HCT116 (cell line): ENCODE measurements at places on chromosomes 13 and 19. TPM values are rescaled to one million over a fixed set of nuclear protein-coding genes. Genes with fewer than 3 reads are reported as not detected.
A peak's percentile ranks its signal among the peaks of the same experiment; 100 is the strongest.

DNA sequence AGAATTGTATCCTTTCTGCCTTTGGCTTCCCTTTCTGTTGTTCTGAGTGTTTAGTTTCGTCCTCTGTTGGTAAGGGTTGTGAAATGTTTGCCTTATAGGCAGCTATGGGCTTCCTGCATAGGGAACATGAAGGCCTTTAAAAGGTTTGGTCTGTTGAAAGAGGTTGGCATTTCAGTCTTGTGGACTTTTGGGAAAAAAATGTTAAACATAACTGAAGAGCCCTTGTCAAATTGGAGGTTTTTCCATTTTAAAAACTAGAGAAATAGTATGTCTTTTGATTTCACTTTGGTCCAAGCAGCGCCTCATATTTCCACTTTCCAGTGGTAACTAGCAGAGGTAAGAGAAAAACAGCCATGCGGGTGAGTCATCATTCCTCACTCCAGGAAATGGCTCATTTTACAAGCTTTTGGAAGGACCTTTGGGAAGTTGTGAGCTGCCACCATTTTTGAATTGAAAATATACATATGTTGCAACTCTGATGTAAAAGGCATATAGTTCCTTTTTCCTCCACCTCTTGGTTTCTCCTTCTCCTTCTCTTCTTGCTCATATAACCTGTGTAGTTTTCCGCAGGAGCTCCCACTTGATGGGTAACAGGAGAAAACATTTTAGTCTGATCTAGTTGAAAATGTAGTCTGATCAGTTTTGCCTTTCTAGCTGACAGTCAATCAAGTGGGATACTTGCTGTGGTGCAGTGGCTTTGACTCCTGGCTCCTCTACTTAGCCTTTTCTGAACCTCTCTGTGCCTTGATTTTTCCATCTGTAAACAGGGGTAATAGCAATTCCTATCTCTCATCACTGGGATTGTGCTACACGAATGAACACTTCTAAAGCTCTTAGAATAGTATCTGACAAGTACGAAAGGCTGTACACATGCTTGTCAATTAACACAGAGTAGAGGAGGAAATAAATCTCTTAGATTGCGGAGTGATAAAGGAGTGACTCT lies 23.0 kb downstream of the GPC6 start:
- H3K4me3 ChIP-seq: no peak overlapping the region
- no peaks in the 10 kb centered on the region for H3K4me1 ChIP-seq
- H3K27ac ChIP-seq: no peak overlapping the region
- DNase-seq: no peak

DNA sequence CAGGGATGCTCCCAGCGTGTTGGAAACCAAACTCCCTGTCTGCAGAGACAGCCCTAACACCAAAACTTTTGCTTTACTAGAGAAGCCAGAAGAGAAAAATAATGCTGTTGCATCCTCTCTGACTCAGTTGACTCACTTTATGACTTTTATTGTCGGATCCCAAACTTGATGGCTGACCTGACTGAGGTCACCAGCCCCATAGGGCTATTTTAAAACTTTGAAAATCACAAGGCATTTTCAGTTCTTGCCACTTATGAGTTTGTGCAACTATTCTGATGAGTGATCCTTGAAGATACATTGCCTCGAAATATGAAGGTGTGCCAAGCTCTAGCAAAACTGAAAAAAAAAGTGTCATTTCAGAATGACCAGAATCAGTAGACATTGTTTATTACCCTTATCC lies 320.2 kb downstream of the DLEU7 start:
- no peak overlapping the region for H3K27ac ChIP-seq
- H3K27me3 ChIP-seq: no peaks in the 10 kb centered on the region
- DNase-seq: no peak
- no peaks in the 10 kb centered on the region for H3K36me3 ChIP-seq
- H3K4me3 ChIP-seq: no peak overlapping the region

DNA sequence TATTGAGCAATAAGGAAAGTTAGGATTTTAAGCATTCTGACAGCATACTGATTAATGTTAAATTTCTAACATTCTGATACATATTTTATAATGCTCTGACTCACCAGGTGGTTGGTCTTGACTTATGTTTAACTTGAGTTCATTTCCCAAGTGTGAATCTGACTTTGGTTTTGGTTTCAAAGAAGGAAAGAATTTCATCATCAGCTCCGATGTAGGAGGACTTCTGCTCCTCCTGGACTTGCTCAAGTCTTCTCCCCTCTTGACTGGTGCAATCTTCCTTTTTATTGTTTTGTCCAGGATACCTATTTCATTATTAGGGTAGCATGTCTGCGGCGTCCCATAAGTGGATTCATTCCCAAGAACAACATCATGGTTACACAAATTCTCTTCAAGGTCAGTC lies 141.3 kb downstream of the RNF17 start:
- DNase-seq: no peak
- H3K4me1 ChIP-seq: no peaks in the 10 kb centered on the region
- no peak overlapping the region for H3K27ac ChIP-seq
- H3K4me3 ChIP-seq: no peak overlapping the region

The POSTN gene
- total RNA-seq: not detected

DNA sequence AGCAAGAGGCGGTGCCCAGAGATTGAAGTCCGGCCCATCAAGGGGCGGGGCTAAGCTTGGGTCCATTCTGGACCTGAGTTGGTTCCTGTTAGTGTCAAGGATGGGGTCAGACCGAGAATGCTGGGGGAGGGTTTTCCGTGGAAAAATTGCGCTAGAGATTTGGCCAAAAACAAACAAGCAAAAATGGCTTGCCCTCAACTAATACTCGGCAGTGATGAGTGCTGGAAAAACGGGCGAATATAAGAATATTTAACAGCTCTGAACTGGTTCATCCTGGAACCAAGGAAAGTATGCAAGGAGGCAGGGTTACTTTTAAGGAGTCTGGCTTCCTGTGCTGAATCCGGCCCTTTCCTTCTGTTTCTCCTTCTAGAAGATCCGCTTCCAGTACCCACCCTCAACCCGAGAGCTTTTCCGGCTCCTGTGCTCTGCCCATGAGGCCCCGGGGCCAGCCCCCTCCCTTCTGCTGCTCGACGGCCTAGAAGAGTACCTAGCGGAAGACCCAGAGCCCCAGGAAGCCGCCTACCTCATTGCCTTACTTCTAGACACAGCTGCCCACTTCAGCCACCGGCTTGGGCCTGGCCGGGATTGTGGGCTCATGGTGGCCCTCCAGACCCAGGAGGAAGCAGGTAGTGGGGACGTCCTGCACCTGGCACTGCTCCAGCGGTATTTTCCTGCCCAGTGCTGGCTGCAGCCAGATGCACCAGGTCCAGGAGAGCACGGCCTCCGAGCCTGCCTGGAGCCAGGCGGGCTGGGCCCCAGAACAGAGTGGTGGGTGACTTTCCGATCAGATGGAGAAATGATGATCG lies 880 bp downstream of the SWSAP1 start:
- peaks cover 55% of the 10 kb centered on the region for H3K4me1 ChIP-seq
- H3K27me3 ChIP-seq: no peaks in the 10 kb centered on the region
- no peaks in the 10 kb centered on the region for H3K36me3 ChIP-seq
- H3K4me3 ChIP-seq: peak overlapping the region; percentile 68
- H3K27ac ChIP-seq: peak overlapping the region; percentile 88
- DNase-seq: no peak

The ZNF773 gene
- total RNA-seq: 0.42 TPM

DNA sequence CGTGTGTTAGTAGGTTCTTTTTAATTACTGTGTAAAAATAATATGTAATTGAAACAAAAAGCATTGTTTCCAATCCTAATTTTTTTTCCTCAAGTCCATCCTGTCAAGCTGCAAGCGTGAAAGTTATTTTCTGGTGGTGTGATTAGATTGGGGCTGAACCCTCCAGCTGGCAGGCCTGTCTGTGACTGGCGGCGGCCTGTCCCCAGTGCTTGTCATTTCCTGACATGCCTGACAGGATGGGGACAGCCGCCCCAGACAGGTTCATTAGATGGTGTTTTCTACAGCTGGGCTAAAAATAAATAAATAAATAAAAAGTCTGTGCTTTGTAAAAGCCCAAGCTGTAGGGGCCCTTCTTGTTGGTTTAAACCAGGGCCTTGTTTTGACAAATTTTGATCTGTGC lies 53.7 kb upstream of the MAB21L1 start:
- H3K4me3 ChIP-seq: no peak overlapping the region
- no peaks in the 10 kb centered on the region for H3K4me1 ChIP-seq
- H3K36me3 ChIP-seq: no peaks in the 10 kb centered on the region
- no peaks in the 10 kb centered on the region for H3K27me3 ChIP-seq
- no peak for DNase-seq

The CYP2F1 gene
- total RNA-seq: not detected

DNA sequence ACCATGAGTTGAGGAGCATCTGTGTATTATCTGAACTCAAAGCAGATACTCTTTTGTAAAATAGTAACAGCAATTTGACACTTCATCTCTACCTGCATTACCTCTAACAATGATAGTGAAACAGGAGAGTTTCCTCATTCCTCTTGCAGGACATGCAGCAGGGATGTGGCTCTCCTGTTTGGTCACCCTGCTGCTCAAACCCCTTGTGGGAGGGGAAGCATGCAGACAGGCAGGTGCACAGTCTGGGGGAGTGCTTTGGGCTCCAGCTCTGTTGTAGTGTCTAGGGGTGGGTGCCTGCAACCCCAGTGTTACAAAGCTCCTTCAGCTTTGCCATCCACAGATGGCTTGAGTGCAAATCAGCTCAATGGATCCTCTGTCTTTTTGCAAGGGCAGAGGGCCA lies 827.6 kb downstream of the DACH1 start:
- H3K4me3 ChIP-seq: no peak overlapping the region
- DNase-seq: no peak
- no peaks in the 10 kb centered on the region for H3K4me1 ChIP-seq
- H3K27me3 ChIP-seq: no peaks in the 10 kb centered on the region
- no peaks in the 10 kb centered on the region for H3K36me3 ChIP-seq
- H3K27ac ChIP-seq: no peak overlapping the region
